ENCODE measurements at places on chromosomes 12 and 14.

DNA sequence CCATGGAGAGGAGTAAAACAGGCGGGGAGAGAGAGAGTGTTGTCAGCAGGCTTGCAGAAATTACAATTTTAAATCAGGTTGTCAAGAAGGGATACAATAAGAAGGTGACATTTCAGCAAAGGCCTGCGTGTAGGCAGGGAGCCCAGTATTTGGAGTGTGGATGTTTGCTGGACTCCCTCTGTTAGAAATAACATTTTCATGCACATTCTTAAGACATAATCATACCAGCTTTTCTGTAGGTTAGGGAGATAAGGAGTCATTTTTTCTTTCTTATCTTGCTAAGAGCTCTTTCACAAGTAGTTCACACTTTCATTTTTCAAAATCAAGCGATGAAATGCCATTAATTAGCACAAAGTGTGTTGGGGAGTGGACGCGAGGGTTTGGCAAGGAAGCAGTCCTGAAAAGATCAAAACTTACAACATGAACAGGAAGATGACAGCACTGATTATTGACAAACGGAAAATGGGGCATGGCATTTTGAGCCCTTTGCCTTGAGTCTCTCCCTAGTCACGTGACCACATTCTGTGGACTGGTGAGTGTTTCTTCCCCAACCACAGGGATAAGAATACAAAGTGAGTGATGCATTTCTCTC, 160.2 kb downstream of the DAD1 start:
- no peak for DNase-seq

DNA sequence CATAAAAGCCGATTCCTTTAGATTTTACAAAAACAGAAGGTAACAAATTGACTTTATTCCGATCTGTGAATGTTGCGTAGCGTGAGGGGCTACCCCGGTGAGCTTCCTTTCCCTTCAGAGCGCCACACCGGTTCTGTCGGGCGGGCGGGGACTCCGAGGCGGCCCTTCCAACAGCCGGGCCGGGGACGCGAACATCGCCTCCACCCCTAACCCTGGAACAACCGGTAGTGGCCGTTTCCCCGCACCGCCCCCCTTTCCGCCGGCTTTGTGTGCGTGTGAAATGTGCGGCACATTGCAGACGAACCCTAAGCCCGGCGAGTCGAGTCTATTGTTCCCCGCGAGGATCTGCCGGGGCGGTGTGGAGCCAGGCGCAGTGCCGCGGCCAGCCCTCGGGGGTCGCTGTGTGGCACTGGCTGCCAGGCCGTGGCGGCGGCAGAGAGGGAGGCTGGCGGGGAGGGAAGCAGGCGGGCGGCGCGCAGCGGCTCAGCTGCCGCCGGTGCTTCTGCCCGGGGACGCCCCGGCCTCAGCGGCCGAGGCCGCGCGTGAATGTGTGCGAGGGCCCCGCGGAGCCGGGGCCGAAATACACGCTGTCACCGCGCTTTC, 775 bp upstream of the ARID2 start:
- DNase-seq, result peak; percentile 99

DNA sequence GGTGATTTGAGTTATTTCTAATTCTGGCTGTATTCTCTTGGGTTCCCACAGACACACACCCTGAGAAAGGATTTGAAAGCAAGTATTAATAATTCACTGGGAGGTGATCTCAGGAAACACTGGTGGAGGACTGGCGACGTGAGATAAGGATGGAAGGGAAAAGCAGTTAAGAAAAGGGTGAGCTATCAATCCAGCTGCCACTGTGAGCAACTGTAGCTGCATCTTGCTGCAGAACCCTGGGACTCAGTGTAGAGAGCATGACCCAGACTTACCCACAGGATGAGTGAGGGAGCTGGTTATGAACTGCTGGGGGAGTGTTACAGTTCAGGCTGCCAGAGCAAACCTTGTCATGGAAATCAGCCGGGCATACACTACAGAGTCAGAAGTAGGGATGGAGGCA, 71.9 kb downstream of the RESF1 start:
- no peak for DNase-seq

- DNase-seq, result no peak
Observed at GRCh38 chr12:47609806-47610205, 96.0 kb downstream of the RPAP3 start.

DNA sequence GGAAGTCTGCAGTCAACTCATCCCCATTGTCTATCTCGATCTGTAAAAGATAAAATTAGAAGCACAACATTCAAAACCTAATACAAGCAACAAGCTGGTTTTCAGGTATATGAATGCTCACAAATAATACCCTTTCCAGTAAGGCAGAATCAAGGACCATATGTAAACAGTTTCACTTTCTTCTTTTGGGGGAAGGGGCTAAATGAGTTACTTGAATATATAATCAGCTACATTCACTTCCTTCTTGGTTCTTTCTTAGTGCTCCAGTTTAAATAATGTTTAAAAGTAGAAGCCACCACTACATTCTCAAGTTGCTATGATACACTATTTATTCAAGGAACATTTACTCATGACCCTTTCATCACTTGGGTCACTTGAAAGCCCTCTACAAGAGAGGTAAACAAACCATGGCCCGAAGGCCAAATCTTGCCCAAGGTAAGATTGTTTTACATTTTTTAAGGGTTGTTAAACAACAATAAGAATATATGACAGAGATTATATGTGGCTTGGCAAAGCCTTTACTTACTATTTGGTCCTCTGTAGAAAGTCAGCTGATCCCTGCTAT, 10.3 kb downstream of the TWF1 start:
- DNase-seq, result no peak

- no peak for DNase-seq
Observed at GRCh38 chr14:57761800-57762199, 104.1 kb downstream of the SLC35F4 start.

GRCh38 chr14:45253754-45254310, 830 bp upstream of the MIS18BP1 start:
- no peak for DNase-seq

- no peak for DNase-seq
Observed at GRCh38 chr12:47022296-47022695, 57.1 kb upstream of the PCED1B start.

GRCh38 chr12:22729957-22730443, 105.0 kb downstream of the ETNK1 start:
- no peak for DNase-seq

GRCh38 chr12:10196210-10196609, 16.5 kb upstream of the GABARAPL1 start:
- no peak for DNase-seq

- no peak for DNase-seq
Observed at GRCh38 chr14:72608391-72609204, 285.3 kb downstream of the DPF3 start.

DNA sequence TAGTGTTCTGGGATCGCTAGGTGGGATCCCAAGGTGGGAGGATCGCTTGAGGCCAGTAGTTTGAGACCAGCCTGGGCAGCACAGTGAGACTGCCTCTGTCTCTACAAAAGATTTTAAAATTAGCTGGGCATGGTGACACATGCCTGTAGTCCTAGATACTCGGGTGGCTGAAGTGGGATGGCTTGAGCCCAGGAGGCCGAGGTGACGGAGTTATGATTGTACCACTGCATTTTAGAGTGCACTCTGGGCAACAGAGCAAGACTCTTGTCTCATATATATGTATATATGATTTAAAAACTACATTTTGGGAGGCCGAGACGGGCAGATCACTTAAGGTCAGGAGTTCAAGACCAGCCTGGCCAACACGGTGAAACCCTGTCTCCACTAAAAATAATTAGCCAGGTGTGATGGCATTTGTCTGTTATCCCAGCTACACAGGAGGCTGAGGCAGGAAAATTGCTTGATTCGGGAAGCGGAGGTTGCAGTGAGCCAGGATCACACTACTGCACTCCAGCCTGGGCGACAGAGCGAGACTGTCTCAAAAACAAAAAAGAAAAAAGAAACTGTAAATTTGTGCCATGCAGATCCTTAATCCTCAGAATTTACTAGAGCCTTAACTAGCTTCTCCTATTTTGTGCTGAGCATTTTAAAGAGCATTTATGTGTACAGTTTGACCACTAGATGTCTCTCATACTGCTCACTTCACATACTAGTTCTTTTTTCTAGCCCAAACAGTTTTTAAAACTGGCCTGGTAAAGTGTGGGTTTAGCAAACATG, 114.8 kb downstream of the MON2 start:
- DNase-seq, result peak; percentile 55

GRCh38 chr12:56081393-56082347, 1.7 kb downstream of the ERBB3 start:
- no peak for DNase-seq

- no peak for DNase-seq
Observed at GRCh38 chr12:50016501-50017475, 8.5 kb downstream of the RACGAP1 start.

DNA sequence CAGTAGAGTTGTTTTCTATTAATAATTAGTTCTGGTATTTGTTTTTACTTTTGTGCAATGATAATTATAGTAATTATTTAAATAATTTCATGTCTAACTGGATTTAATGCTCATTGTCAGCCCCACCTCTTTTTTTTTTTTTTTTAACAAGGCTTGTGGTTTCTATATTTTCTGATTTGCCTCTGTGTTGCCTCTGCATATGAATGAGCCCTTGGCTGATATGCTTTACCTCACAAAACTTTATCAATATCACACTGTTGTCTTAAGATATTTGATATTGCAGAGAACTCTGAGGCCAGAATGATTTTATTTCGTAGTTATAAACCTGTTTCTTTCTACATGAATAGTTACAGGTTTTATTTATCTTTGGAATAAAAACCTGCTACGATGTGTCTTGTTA, 116.2 kb upstream of the ATP2B1 start:
- no peak for DNase-seq

DNA sequence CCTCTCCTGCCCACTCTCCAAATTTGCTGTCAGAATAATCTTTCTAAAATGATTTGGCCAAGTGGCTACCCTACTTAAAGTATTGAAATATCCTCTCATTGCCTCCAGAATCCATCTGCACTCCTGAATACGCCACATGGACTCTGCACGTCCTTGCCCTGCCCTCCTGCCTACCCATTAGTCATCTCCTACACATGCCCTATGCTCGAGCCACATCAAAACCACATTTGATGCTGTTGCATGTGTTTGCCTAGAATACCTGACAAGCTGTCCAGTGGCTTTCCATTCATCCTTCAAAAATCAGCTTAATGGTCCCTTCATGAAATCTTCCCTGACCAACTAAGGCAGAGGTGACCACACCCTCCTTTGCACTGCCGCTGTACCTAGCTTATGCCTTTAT, 17.0 kb downstream of the VCPKMT start:
- no peak for DNase-seq

DNA sequence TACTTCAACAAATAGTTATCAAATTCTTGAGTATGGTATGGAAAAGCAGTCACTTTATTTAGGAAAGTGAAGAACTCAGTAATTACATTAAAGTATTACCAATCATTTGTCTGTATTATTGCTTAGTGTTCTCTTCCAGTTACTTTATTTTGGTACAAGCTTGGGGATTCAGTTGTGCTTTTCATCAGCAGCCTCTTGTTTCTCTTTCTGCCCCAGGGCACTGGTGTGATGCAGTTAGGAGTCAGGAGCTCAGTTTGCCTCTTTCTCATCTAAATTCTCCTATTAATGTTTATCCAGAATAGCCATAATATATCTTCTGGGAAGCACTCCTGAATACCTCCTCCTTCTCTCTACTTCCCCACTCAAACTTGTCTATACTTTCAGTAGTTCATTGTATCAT, 25.7 kb downstream of the PMCH start:
- no peak for DNase-seq

DNA sequence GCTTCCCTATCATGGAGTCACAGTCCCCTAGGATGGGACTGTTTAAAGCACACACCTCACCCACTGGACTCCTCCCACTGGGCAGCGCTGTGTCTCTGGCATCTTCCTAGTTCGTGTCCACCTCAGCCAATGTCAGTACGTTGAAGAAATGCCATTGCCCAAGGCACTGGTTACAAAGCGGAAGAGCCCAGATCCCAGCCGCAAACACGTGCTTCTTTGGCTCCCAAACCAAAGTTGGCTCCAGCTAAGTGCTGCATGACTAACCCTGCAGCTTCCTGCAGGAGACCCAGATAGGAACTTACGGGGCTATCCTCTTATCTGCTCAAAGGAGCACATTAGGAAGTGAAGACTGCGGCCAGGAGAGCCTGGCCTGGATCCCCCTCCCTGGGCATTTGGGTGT, 9.3 kb downstream of the SYNE3 start:
- no peak for DNase-seq

GRCh38 chr12:113267621-113268020, 46.4 kb downstream of the TPCN1 start:
- DNase-seq, result no peak

DNA sequence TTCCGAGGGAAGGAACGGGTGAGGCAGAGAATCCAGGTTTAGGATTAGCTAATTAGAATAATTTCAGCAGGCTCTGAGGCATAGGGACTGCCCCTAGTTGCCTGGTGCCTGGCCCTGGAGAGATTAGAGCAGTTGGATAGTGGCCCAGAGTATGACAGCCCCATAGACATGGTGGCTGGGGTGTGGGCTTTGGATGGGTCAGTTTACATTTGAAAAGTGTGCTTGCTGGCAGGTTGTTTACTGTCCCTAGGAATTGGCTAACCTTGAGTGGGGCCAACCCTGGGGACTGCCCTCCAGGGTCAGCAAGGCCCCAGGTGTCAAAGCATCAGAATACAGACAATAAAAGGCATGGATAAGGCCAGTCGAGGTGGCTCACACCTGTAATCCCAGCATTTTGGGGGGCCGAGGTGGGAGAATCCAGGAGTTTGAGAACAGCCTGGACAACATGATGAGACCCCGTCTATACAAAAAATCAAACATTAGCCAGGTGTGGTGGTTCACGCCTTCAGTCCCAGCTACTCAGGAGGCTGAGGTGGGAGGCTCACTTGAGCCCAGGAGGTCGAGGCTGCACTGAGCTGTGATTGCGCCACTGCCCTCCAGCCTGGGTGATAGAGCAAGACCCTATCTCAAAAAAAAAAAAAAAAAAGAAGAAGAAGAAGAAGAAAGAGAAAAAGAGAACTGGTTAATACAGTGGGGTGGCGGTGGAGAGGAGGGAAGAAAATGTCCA, 182.3 kb upstream of the PWP1 start:
- DNase-seq, result no peak

DNA sequence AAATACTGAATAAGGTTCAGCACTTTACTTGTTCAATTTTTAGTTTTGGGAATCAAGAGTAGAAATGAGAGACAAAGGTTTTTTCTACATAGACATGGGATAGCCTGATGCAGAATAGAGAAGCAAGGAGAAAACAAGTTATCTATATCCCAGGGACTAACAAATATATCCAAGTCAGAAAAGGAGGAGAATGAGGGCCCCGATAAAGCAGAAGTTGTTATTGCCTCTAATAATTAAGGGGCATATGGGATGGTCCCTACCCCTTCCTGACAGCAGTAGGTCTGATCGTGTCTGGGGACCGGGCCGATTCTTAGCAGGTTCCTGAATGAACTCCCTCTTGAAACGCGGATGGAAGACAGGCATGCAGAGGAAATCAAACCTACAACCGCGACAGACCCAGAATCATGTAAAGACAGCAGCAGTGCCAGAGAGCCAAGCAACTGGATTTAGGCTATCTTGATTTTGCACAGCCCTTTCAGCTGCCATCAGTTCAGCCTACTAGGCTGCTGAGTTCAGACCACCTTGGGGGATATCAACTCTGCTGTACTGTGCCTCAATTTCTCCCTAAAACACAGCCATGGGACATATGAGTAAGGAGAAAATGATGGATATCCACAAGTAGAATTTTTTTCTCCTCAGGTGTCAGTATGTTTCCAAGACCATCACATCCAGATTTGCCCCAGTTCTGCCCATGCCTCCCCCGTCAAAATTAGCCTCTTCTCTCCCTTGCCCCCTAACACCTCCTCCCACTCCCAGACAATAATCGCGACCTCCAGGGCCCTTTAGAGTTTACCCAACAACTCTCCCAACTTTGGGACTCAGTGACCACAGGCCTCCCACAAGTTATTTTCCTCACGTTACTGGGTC, 706 bp downstream of the PRMT5 start:
- peak; percentile 7 for DNase-seq

- DNase-seq, result no peak
Observed at GRCh38 chr14:105249182-105250007, 1.1 kb downstream of the BTBD6 start.

Data from CD4-positive, alpha-beta T cell treated with Interleukin-17A for 1 hour (primary cell).